ENCODE measurements at places on chromosomes 5 and 9.

DNA sequence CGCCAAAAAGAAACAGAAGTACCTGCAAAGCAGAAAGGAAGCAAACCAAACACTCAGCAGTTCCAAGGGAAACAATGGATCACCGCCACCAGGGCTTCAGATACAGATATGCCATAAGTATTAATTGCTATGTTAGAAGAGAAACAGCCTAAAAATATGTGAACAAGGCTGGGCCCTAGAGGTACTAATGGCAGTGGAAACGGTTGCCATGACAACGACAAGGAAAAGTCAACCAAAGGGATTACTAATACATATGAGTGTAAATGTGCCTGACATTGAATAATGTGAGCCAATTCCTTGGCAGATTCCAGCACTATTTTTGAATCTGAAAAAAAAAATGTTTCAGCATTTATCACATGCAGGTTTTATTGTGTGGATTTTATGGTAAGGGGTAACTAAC lies 75.0 kb downstream of the CAVIN4 start:
- no peak for DNase-seq

DNA sequence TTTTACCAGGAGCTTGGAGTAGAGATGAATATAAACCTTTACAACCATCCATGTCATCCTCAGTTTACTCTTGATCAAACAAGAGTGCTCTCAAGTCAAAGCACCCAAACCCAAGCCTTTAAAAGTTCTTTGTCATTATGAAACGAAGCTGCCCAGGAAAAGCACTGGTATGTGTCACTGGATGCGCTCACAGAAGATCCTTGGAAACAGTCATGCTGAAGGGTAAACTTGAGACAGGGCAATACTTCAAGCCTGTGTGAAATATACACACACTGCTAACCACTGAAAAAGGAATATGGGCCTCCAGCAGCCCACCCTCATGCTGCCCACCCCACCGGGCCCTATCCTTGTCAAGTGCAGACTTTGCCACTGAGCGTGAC lies 84.5 kb downstream of the PRRT1B start:
- DNase-seq = no peak

DNA sequence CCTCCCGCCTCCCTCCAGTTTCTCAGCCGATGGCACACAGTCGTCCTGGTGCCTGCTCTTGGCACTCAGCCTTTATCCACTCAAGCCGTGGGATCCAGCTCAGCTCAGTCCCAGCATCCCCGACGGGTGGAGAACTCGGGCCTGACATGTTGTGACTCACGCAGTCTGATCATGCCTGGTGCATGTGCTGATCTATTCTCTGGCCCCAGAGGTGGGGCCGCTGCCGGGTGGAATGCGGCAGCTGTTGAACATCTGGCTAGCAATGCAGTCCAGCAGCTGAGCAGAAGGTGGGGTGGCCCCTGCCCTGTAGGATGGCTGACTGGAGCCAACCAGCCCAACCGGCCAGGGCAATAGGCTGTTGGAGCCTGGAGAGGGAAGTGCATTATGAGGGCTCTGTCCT lies 1.7 kb upstream of the AIF1L start:
- DNase-seq = no peak

DNA sequence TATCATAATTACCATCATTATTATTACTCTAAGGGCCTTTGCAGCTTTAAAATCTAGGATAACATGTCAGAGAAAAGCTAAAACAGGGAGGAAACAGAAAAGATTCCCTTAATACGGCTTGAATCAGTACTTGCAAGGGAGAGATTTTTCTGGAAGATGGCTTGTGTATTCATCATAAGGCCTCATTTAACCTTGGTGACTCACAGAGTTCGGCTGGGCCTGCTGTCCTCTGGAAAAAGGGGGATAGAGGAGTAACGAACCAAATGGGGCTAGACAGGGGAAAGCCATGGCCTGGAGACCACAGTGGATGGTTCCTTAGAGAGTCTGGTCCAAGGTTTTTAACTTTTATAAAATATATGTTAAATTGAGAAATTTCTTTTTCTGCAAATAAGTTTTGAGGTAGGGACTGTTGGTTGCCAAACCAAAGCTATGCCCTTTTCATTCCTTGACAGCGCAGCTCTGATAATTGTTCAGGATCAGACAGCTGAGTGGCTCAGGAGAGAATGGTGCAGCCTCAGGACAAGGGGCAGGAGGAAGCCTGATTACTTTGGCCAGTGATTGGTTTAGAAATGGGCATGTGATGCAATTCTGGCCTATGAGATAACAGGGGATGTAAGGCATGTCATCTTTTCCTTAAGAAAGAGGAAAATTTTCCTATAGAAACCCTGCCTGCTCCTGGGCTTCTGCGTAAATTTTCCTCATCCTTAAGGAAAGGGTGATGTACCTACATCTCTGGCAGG lies 25.6 kb upstream of the GSN start:
- no peak for DNase-seq

- DNase-seq = no peak
Measured at GRCh38 chr5:144731786-144732185, 561.1 kb downstream of the KCTD16 start.
